ENCODE measurements at places on chromosomes 3 and 15.

DNA sequence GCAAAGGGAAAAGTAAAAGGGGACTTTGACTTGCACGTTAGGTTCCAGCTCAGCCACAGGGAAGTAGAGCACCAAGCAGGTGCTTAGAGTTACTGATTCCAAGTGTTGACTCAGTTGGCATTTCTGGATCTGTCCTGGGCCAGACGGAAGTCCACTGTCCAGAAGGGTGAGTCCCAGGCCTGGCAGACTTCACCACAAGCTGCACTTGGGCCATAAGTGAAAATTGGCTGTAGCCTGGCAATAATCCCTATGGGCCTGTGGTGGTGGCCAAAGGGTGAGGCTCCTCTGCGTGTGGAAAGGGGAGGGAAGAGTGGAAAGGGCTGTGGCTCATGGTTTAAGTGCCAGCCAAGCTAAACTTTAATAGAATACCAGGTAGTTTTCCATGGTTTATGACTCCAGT lies 121.5 kb downstream of the DTWD1 start:
- DNase-seq: no peak

- DNase-seq: no peak
These were observed 362.6 kb downstream of the SHQ1 start for GRCh38 chr3:72485641-72486040.

GRCh38 chr15:89175617-89176191 lies 45.7 kb downstream of the RLBP1 start:
- DNase-seq: no peak

DNA sequence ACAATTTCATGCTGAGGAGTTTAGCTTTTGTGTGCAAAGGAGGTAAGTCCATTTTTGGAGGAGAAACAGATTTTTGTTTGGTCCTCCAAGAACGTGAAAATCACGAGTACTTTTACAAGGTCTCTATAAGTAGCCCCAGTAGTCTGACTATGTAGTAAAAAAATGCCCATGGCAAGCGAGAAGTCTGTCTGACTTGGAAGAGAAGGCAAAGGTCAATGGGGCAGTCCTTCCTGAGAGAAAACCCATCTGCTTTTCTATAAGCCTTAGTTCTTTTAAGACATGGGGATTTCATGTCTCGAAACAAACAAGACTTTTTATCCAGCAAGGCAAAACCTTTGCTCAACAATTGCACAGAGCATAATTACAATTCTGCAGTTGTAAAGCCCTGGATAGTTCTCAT lies 183.2 kb downstream of the GAP43 start:
- no peak for DNase-seq

GRCh38 chr3:192706272-192706671 lies 21.1 kb downstream of the FGF12 start:
- no peak for DNase-seq

DNA sequence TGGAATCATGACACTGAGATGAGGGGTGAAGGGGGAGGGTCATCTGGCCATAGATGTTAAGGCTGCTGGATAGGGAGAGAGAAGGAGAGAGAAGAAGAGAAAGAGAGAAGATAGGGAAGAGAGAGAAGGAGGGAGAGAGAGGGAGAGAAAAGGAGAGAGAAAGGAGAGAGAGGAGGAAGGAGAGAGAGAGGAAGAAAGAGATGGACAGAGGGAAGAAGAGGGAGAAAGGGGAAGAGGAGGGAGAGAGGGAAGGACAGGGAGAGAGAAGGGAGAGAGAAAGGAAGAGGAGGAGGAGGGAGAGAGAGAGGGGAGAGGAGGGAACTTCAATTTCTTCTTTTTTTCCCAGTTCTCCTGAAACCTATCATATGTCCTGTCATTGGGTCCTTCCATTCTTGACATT lies 15.1 kb upstream of the RBP1 start:
- no peak for DNase-seq

DNA sequence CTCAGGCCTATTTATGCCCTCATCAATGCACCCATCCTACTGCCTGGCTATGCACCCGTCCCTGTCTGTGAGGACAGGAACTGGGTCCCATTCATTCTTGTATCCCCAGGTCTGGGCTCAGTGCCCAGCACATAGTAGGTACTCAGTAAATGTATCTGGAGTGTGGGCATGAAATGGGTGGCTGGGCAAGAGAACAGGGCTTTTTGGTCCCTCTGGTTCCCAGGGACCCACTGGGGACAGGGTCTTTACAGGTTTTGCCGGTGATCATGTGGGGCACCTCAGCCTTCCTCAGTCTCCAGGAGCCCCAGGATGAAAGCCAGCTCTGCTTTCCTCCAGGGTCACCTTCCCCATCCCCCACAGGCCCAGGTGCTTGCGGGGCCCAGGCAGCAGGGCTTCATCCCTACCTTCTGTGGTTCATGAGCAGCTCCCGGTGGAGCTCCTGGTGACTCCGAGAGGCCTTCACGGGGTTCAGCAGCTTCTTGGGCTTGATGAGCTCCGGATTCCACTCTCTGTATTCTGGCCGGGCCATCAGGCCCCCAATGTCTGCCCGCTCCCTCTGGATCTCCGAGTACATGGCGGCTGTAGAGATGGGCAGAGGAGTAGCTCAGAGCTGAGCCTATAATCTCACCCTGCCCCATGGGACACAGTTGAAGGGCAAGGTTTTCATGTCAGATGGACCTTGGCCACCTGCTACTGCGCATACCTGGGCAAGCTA lies 7.7 kb downstream of the FAM107A start:
- no peak for DNase-seq

- no peak for DNase-seq
These were observed 26.7 kb upstream of the SLC41A3 start for GRCh38 chr3:126110431-126111125.

DNA sequence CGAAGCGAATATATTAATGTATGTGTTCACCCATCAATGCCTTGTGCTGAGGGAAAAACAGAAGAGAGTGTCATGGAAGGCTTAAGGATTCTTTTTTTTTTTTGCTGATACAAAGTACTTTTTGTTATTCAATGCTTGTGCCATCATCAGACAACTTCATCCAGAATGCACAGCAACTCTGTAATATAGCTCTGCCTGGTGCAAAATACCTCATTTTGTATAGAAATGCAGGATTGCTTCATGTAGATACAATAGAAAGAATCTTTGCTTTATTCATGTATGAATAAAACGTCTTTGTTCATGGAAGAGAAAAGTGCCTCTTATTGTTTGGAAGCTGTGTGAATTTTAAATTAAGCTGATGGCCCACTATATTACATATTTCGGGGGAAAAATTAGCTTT lies 62.9 kb downstream of the SH3GL3 start:
- no peak for DNase-seq

- no peak for DNase-seq
These were observed 10.3 kb downstream of the MAGI1 start for GRCh38 chr3:66028457-66028856.

- no peak for DNase-seq
These were observed 51.9 kb upstream of the ETV5 start for GRCh38 chr3:186160691-186161243.

- DNase-seq: no peak
These were observed 20.9 kb downstream of the KAT2B start for GRCh38 chr3:20060974-20061685.

DNA sequence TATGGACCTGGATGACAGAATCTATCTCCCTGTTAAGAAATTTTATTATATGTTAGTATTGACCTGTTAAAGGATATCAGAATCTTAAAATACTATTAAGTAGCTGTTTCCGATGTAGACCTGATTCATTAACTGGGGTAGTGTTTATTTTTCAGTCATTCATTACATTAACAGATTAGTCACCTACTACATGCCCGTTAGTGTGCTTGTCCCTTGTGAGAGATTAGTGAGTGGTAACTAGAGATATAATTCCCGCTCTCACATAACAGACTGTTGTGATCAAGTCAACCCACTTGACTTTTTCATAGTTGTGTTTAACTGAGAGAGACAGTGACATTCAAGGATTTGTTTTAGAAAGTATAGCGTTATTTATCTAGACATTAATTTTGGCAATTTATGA lies 166.8 kb downstream of the TCF12 start:
- no peak for DNase-seq

- DNase-seq: no peak
These were observed 226.9 kb downstream of the ZNF385D start for GRCh38 chr3:21524133-21524532.

GRCh38 chr15:68989541-68990230 lies 24.8 kb upstream of the NOX5 start:
- DNase-seq: no peak

DNA sequence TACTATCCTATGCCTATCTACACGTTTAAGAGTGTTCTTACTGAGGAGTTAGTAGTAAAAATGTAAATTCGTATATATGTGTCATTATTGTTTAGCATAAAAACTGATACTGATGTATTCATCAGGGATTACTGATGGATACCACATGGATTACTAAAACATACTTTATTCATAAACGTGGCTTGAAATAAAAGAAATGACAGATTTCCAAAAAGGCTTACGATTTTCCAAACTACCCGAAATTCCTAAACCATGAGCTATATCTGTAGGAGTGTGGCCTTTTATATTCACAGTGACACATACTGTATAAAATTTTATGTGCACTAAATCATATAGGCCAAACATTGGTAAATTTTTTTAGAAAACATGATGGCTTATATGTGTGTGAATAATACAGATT lies 6.9 kb downstream of the TSC22D2 start:
- DNase-seq: no peak

- no peak for DNase-seq
These were observed 12.1 kb upstream of the THSD4 start for GRCh38 chr15:71103102-71103676.

DNA sequence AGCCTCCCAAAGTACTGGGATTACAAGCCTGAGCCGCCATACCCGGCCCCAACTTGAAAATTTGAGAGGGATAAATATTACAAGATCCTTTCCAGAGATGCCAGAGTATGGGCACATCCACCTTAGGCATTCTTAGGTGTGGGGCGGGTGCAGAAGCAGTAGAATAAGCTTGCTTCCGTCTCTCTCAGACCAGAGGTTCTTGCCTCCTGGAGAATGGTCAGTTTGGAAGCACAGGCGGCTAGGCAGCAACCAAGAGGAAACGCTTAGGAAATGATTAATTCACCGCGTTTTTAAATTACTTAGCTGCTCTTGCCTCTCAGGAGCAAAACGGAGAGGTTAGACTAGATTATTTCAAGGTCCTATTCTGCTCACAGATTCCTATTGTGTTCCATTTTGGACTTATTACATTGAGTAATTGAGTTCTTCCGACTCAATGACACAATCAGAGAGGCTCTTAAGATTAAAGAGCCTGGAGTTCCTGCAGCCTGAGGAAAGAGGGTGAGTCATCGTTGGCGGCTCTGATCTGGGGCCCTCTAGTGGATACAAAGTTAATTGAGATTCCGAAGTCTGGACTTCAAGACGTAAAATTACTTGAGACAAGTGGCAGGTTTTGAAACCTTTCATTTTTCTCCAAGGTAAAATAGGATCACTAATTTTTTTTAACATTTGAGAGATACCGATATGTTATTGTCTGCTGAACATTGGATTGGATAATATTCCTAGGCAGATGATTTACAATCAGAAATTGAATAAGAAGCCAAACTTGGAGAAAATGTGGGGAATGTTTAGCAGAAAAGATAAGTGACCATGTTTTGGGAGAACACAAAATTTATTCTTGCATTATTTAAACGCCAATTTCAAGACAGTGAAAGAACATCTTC lies 5.8 kb upstream of the TOPAZ1 start:
- peak; percentile 77 for DNase-seq

DNA sequence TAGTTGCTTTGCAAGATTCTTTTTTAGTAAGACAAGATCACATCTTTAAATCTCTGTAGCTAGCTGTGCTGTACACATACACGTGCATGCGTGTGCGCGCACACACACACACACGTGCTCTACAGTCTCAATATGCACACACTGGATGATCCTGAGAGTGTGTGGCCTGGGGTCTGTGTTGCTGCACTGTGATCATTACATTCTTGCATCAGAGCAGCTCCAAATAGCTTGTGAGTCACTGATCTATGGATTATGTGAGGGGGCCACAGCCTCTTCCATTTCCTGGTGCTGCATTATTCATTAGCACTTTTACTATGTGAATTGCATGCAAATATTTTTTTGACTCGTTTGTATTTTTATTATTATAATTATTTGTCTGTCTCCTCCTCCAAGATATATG lies 34.6 kb downstream of the MCTP2 start:
- DNase-seq: no peak

DNA sequence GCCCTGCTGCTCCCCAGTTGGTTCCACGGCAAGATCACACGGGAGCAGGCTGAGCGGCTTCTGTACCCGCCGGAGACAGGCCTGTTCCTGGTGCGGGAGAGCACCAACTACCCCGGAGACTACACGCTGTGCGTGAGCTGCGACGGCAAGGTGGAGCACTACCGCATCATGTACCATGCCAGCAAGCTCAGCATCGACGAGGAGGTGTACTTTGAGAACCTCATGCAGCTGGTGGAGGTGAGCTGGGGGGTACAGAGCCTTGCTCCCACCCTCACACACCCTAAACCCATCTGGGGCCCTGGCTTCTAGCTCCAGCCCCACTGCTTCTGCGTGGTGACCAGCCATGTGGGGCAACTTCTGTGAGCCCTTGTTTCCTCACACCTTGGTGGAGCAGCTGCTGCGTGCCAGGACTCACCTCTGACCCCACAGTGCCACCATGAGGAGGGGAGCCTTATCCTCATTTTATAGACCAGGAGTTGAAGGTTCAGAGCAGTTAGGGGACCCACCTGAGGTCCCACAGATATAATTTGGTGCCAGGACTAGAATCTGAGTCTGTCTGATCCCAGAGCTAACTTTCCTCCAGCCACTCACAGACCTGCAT lies 13.3 kb upstream of the LMAN1L start:
- no peak for DNase-seq

- no peak for DNase-seq
These were observed 3.8 kb upstream of the IRAK2 start for GRCh38 chr3:10160925-10161324.

- no peak for DNase-seq
These were observed 43.3 kb downstream of the RASGRP1 start for GRCh38 chr15:38521316-38521715.

DNA sequence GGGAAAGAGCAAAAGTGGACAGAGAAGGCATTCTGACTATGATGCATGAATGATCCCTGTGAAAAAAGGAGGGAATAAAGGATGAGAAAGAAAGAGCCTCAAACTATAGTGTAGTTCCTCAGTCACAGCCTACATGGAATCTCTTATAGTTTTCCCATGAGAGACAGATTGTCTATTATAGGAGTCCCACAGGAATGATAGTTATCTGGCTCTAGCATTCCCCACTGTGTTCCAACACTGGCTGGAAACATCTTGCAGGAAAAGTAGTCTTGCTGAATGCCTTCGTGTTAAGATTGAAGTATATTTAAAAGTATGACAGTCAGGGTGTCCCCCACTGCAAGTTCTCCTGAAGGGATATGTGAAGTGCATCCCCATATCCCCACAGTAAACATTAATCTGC lies 641.5 kb upstream of the NECTIN3 start:
- DNase-seq: no peak

DNA sequence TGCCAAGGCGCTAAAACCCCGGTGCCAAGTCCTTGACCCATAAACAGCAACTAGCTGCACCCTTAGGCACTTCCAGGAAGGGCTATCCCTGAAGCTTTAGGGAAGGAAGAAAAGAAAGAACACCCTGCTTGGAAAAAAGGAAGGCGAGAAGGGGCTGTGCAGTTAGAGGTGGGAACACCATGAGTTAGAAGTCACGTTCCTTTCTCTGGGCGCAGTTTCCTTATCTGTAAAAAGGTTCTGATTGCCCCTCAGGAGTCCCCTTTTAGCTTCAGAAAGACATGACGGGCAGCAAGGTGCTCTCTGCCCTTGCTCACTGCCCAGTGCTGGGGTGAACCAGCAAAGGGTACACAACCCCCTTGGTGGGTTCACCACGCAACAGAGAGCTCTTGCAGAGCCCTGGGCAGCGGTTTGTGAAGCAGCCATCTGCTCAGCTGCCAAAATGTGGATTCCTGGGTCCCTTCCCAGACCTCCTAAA lies 798 bp downstream of the GCHFR start:
- no peak for DNase-seq

Data from PC-9 (cell line).